ENCODE measurements at places on chromosomes 5 and 9.

DNA sequence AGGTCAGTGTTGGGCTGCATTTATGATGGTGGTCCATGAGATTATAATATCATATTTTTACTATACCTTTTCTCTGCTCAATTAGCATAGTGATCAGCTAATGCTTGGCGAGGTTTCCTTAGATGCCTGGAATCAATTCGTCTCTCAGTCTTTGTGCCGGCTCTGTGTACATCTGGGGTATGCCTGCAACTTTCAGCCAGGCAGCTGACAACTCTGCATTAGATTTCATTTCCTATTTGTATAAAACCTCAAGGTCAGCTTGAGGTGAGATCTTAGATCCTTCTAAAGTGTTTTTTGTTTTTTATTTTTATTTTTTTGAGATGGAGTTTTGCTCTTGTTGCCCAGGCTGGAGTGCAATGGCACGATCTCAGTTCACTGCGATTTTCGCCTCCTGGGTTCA lies 86.8 kb downstream of the MELK start:
- no peak for DNase-seq

GRCh38 chr9:7983490-7983889 lies 183.9 kb upstream of the DMAC1 start:
- DNase-seq: no peak

GRCh38 chr9:1353291-1353690 lies 303.1 kb downstream of the DMRT2 start:
- no peak for DNase-seq

DNA sequence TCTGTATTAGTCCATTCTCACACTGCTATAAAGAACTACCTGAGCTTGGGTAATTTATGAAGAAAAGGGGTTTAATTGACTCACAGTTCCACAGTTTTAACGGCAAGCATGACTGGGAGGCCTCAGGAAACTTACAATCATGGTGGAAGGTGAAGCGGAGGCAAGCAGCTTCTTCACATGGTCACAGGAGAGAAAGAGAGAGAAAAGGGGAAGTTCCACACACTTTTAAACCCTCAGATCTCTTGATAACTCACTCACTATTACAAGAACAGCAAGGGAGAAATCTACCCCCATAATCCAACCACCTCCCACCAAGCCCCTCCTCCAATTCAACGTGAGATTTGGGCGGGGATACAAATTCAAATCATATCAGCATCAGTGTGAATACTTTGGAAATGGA lies 133.4 kb upstream of the SLC30A5 start:
- DNase-seq: no peak

GRCh38 chr5:134459010-134459403 lies 47.3 kb upstream of the CDKN2AIPNL start:
- DNase-seq: no peak

DNA sequence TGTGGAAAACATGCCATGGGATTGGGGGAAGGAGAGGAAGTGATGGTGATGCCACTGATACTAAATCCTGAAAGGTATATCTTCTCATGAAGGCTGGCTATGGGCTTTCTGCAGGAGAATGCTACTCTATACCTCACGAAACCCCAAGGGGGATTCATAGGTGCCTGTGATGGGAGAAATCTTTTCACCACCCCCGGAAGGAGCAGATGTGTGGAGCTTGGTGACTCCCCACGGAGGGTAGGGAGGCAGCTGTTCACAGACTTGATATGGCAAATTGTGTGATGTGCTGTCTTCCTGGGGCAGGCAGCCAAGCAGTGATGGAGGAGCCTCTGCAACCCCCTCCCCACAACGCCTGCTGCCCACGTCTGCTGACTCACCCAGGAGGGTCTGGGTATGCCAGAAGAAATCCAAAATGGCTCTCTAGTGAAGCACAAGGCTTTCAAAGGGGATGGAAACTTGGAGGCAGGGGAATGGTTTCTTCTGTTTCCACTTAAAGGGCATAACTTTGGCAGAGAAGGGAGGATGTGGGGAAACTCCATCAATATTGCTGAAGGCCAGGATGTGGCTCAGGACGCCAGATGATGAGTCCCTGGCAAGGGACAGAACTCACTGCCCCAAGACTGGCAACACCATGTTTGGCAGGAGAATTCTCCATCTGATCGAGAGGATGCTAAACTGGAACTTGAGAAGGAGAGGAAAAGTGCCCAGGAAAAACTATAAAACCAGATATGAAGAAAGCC lies 188.3 kb downstream of the GABBR2 start:
- DNase-seq: no peak

DNA sequence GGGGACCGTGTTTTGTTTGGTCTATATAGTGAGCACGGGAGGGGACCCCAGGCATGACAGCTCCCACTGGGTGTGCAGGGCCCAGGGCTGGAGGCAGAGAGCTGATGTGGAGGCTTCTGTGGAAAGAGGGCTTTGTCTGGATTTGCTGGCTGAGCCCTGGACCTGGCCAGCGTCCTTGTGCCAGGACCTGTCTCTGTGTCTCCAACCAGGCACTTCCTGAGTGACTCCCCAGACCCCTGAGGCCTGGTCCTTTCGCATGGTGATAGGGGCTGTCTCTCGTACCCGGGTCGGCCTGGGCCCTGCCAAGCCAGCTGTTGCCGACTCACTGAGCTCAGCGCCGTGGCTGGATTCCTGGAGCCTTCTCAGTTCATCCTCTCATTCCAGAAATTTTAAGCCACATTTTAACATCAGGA lies 77.6 kb downstream of the ADAMTS2 start:
- DNase-seq: no peak

GRCh38 chr9:129703667-129704355 lies 38.4 kb downstream of the PRRX2 start:
- no peak for DNase-seq

DNA sequence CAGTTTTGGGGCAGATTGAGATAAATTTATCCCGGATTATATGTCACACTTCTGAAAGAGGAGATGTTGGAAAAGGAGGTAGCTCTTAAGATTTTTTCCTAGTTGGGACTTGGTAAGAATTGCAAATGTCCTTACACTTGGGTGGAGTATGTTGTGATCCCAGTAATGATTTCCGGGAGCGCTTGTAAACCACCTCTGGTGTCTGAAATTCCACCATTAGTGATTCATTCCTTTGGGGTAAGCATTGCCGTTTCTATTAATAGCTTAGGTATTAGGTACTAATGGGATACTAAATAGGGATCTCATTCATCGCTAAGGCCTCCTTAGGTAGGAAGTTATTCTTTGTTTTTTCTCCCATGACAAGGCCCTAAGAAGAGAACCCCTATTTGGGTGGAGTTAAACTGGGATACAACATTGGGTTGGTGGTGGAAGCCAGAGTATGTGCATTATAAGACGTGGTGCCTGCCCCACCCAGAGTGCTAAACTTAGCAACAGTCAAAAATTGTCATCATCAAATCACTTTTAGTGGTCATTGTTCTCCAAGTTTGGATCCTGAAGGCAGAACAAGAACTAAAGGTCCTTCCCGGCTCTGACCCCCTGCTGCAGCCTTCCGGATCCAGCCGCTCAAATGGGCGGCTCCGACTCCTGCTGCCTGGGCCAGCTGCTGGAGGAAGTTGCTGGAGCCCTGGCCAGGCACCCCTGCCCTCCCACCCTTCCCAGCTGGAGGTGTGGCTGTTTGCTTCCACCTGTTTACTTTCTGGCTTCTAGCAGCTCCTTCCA lies 31.7 kb upstream of the DAB2IP start:
- DNase-seq: no peak

GRCh38 chr5:1521671-1522600 lies 1.8 kb downstream of the LPCAT1 start:
- peak; percentile 54 for DNase-seq

DNA sequence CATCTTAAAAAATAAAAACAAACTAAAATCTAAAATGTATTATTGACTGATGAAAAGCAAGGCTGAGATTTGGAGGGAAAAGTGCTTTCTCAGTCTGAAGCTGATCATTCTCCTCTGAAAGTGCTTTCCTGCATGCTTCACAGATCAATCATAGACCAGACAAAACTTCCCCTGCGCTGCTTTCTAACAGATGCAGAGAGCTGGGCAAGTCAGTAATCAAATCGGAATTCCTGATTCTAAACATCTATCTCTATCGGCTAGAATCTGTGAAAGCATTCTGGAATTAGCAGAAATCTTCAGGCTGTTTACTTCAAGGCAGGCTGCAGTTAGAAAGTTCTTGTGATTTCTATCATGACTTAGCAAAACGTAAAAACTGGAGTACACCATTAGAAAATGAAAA lies 15.6 kb upstream of the FAM81B start:
- DNase-seq: no peak

GRCh38 chr5:133738271-133738670 lies 125.9 kb upstream of the FSTL4 start:
- DNase-seq: peak; percentile 28

GRCh38 chr5:20972419-20972925 lies 984.5 kb upstream of the CDH18 start:
- peak; percentile 59 for DNase-seq

- DNase-seq: peak; percentile 80
Observed at GRCh38 chr9:35736201-35736633, 3.8 kb downstream of the CREB3 start.

DNA sequence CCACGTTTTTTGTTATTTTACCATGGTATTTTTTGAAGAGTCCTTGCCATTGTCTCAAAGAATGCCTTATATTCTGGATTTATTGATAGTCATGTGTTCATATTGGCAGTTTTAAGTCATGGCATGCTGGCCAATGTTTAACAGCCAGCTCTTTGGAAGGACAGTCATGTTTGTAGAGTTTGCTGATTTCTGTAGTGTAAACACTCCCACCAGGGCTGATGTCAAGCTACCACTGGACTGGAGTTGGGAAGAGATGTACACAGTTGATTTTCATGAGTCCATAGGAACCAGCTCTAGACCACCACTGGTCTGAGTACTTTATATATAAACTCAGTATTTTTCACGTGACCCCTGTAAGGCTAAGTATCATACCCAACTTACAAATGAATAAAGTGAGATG lies 125.2 kb upstream of the DHFR start:
- DNase-seq: no peak

DNA sequence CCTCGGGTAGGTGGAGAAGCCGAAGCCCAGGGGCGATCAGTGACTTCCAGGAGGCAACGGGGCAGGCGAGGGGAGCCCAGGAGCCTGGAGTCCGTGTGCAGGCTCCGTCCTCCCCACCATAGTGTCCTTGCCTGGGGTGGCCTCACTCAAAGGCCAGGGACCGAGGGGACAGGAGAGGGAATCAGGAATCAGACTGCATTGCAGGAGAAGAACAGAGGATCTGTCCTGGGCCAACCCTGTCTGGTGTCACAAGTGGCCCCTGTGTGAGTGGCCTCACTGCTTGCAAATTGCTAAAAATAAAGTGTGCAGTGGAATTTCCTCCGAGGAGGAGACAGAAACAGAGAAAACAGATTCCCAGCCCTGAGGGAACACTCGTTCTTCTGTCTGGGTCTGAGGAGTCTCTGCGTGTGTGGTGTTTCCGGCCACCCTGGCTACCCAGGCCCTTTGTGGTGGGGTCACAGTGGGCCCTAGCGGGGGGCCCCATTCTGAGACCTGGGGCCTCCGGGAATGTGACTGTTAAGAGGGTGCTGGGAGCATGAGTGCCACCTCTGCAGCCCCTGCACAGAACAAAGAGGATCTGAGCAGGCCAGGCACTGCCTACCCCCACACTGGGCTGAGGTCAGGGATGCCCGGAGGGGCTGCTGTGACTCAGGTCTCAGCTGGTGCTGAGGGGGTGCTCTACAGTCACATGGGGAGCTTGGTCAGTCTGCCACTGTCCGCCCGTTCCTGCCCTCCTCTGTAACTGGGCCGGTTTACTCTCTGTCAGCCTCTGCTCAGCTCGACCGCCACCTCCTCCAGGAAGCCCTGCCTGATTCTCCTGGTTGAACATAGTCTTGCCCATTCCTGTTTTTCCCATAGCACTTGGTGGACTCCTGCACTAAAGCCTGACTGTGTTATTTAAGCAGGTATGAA lies 7.4 kb downstream of the TRAF1 start:
- DNase-seq: no peak

DNA sequence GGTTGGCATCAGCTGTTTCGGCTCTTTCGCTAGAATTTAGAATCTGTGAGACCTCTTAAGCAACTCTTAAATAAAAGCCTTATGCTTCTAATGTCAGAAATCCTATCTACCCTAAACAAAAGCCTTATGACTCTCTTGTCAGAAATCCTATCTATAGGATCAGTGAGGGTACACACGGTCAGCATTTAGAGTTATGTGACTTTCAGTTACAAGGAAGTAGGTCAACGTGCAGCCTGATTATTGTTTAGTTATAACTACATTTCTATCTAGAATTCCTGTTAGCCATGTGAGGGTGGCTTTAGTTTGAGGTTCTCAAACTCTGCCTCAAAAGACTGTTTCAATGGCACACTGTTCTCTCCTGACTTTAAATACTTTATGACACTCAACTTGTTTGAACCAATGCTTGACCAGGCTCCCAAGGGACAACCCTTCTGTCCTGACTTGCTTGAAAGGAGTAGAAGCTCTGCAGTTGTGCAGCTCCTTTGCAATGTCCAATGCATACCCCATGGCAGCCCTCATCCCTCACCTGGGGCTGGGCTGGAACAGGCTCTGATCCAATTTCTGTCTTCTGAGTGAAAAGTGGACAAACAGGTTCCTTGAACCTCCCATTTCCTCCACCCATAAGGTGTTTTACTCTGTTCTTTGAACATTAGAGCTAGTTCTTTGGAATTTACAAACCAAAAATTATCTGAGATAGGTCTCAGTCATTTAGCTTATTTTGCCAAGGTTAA lies 251.6 kb upstream of the PIK3R1 start:
- no peak for DNase-seq

DNA sequence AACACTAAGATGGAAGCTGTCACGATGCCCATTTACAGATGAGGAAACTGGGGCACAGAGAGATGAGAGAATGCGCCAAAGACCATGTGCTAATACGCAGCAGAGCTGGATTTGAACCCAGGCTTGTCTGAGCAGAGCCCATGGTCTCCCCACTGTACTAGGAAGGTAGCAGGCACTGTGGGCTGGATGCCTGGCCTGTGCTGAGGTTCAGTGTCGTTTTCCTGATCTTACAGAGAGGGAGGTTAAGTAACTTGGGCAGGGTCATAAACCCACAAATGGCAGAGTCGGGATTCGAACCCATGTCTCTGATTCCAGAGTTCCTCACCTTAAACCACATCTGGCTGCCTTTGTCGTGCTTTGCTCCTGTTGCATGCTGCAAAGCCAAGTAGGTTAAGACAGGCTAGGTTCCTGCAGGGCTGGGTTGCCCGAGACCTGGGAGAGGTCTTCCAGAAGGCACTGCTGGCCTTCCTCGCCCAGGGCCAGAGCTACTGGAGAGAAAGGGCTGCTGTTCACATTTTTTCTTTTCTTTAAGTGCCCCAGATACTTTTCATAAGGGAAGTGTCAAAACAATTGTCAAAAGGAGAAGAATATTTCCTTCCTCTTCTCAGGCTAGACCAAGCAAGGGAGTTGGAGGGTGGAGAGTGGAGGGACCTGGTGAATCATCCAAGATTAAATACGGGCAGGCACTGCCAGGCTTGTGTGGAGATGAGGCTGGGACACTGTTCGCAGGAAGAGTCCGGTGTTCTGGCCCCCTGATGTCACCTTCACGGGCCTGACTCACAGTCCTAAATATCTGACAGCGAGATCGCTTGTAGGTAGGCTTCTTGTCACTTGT lies 3.2 kb downstream of the NEK6 start:
- no peak for DNase-seq

GRCh38 chr5:25649628-25650265 lies 1005.0 kb upstream of the CDH10 start:
- no peak for DNase-seq

All from ecto neural progenitor cell (in vitro differentiated cells).